Endothelial cell (in vitro differentiated cells): ENCODE measurements at places on chromosomes 2 and 18.

DNA sequence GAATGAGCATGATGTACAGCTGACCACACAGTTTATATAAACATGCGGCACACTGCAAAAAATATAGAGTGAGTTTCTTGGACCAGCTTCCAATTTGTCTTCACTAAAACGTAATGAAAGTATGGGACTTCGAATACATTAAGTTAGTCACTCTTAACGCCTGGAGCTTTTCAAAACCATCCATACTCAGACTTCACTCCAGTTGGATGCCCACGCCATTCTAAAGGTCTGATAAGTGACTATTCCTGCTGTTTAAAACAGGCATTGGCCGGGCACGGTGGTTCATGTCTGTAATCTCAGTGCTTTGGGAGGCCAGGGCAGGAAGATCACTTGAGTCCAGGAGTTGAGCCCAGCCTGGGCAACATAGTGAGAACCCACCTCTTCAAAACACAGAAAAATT is 84.6 kb downstream of the MYL12B start:
- no peak for DNase-seq

GRCh38 chr2:121081701-121082100 is 203.3 kb downstream of the TFCP2L1 start:
- DNase-seq = no peak

DNA sequence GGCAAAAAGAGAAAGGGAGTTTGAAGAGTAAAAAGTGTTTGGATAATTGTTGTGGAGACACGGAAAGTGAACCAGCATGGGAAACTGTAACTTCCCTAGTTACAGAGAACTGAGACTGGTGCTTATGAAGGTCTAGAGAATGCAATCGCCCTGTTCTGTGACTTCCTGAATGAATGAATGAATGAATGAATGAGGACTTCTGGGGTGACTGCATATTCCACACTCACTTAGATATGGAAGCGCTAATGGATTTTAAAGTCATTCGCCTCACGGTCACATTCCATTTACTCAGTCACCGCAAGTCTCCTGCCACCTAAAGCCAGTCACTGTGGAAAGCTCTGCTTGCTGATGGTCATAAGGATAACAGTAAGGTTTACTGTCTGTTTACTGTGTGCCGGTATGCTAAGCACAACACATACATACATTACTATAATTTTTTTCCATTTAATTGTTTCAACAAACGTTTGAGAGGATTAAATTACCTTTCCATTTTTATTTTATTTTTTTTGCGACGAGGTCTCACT is 138.2 kb downstream of the CABLES1 start:
- DNase-seq = no peak

DNA sequence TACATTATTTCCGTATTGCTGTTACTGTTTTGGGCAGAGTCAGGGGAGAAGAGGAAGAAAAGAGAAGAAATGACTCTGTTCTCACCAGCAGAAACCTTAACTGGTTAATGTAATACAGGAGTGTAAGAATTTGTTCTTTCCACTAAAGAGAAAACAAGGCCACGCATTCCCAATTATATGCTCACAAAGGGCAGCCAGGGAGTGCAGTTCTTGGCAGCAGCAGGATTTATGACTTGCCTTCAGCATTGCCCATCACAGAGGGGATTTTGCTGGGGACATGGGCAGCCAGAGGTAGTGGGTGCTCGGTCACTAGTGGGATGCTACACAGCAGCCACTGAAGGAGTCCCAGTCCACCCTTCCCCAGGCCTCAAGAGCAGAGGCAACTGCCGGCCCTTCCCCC is 18.4 kb downstream of the MREG start:
- no peak for DNase-seq

GRCh38 chr2:85353876-85354285 is 447 bp downstream of the RETSAT start:
- DNase-seq = no peak

- DNase-seq = peak; percentile 25
These were observed 36.0 kb upstream of the WIPF1 start for GRCh38 chr2:174633623-174633930.

DNA sequence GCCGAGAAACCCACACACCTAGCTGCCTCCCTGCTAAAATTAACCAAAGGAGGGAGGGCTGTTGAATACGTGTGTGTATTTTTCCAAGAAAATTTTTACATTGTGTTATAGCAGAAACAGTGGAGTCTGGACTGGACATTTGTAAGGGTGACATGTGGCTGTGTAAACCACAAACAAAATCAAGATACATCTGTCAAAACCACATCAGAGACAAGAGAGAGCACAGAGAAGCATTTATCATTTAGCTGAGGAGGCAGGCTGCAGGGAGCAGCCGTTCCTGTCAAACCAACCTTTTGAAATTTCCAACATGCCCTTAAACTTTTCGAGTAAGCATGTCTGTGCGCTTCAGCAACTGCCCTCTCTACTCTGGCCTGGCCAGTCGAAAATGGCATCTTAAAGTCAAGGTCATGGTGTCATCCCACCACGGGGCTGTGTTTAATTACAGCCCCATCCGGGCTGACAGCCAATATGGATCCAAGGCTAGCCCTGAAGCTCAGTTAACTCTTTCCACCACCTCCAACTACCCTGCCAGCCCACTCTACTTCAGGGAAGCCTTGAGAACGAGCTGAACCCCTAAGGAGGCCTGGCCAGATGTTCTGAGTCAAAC is 8.4 kb downstream of the BCL11A start:
- DNase-seq = no peak

GRCh38 chr2:102103992-102104871 is 38.3 kb upstream of the IL1R1 start:
- DNase-seq = no peak

DNA sequence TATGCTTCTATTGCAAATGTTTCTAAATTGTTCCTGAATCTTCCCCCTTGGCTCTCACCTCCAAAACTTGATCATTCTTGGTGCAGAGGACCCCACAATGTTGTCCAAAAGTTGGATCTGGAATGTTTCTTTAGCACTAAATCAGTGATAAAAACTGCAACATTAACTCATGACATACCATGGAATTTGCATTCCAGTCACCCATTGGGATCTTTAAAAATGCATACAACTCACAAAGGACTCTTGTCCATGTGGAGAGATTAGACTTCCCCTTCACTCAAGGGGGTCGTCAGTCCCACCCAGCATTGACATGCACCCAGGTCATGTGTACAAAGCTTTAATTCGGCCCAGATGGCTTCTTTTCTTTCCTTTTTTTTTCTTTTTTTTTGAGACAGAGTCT is 169.3 kb downstream of the SETBP1 start:
- no peak for DNase-seq

- DNase-seq = no peak
These were observed 54.7 kb downstream of the DTNB start for GRCh38 chr2:25618676-25619075.

GRCh38 chr2:189783451-189783926 is 650 bp downstream of the ORMDL1 start:
- DNase-seq = no peak

- DNase-seq = no peak
These were observed 81.6 kb upstream of the TMEM17 start for GRCh38 chr2:62587592-62587991.

DNA sequence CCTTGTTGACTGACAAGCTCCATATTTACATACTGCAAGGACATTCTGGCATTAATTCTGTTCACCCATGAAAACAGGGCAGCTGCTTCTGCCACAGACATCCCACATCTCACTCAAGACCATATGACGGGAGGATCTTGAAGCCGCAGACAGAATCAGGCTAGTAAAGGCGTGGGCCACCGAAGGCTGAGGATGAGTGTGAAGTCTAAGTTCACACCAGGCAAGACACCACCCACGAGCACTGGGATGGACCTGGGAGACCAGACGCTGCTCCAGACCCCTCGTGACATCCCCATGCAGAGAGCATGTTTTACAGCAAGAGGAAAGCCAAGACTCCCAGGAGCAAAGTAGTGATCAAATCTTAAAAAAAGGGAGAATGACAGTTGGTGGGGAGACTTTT is 3.2 kb downstream of the FHL2 start:
- no peak for DNase-seq

DNA sequence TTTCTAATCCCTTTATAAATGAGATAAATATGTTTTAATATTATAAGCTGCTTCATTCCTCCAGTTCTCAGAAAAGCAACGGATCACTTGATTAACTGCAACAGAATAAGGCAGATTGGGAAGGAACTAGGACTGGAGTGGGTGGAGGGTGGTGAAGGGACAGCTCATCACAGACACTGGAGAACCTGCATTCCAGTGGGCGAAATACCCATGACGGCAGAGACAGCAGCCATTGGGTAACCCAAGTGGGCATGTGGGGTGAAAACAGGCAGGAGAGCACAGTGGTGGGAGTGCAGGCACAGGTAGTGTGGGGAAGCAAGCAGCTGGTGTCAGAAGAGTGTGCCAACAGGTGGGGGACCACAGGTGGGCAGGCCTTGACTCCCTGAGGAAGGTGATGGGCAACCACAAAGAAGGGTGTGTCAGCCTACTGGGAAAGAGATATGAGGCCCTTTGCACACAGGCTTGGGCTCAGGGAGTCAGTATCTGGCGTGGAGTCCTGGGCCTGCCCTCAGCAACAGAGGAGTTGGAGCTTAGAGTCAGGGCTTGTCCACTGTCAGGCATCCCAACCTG is 27.2 kb downstream of the DPYSL5 start:
- no peak for DNase-seq

- DNase-seq = no peak
These were observed 64.6 kb downstream of the CD226 start for GRCh38 chr18:69882965-69883668.

DNA sequence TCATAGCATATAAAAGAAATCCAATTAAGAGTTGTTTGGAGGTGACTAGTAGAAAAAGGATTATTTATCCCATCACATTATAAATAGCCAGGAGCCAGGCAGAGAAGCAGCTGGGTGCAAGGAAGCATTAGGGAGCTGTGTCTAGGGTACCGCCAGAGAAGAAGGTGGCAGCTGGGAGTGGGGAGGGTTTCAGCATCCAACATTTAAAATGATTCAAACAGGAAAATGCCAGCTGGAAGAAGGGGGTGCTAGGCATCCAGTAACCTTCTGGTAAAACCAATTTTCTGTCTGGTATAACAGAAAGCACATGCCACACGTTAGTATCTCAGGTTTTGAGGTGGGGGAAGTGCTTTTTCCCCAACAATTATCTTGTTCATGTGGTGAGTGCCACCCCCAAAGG is 452.4 kb downstream of the ZEB2 start:
- DNase-seq = no peak

DNA sequence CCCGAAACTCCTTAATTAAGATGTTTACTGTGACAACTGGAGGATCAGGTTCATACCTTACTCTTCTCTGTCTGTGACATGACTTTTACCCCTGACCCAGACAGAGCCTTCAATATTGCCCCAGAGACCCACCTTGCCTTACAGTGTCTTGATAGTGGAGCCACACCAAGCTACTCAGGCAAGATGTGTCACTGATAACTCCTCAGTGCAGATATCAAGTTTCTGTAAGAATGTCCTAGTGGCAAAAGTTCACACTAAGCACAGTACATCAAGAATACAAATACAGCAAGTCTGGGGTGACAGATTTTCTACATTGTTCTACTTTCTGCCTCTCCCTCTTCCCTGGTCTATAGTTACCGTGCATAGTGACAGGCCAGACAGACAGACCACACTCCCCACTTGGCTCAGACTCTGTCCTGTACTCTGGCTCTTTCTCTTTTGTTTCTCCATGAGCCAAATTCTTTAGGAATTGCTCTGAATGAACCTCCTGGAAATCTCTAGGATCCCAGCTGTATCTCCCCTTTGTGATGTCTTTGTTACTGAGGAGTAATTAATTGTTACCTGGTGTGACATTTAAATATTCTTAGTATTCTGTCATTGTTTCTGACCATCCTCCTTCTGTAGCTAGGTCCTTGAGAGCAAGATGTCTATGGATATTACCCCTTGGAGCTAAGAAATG is 24.1 kb upstream of the APOB start:
- DNase-seq = no peak

- no peak for DNase-seq
These were observed 202.3 kb downstream of the PLCL1 start for GRCh38 chr2:198006733-198007132.

DNA sequence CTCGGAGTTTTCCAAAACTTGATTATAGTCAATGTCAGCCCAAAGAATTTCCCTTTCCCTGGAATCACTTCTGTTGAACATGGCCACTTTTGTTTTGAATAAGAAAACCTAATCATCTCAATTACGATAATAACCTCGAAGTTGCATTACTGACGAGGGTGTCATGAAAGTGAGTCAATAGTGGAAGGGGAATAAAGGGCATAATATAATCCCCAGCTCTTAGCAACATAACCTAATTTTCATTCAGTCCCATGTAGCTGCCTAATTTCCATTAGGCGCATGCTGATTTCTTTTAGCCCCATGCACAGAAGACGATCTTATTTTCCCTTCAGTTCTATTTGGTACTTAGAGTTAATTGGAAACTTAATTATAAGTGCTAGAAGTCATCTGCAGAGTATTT is 51.1 kb upstream of the RAPH1 start:
- DNase-seq = no peak

DNA sequence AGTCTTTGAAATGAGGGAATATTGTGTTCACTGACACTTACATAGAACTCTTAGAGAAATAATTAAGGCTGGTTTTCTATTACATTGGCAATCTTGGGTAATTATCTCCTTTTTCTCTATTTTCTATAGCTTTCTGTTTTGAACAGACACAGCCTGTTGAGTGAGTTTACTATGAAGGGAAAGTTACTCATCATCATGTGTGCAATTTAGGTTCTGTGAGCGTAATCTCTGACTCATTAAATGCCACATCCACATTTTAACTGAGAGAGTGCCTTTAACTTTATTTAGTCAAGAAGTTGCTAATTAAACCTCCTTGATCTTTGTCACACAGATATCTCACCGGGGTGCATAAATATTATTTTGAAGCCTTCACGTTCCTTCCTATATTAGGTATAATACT is 174.0 kb upstream of the SLC8A1 start:
- no peak for DNase-seq

DNA sequence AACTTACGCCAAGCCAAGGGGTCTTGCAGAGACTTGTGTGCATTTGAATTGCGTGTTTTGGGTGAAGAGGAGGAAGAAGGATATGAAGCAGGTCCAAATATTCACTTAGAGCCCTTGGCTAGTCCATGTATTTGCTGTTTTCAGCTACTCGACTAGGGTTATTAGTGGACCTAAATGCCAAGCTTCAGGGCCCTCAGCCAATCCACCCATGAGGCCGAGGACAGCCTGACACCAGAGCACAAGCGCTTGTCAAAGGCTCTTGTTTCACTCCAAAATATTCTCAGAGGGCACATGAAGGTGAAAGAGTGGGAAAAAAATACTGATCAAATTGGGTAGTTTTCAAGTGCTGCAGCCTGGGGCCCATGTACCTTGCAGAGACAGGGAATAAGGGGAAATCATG is 174.8 kb upstream of the ACAA2 start:
- DNase-seq = no peak
